Head of caudate nucleus (tissue), 42 donors: ENCODE measurements at places on chromosomes 3 and 15.

DNA sequence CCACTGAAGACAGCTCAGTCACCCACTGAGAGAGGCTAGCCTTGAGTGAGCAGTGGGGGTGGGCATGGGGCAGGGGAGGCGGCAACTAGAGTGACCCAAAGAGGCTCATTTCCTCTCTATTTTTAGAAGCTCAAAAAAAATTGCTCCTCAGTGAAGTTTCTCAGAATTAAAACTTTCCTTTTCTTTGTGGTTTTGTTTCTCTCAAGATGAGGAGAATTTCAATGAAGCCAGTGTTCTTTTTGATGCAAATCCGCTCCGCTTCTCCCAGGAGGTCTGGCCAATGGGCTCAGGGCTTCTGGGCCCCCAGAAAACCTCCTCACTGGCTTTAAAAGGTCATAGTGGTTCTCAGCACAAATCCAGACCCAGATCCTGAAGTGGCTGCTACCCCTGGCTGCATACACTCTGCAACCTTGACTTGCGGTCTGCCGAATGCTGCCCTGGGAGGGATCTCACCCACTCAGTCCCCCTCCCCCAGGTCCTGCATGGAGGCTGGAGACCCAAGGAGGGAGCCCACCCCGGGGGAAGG lies at the start of gene ACSBG1:
ACSBG1 (minus strand) TSS at position 51 of the 526 bp plus-strand sequence. CDS start 64 bp downstream, outside the sequence.
- DNase-seq: no peak

DNA sequence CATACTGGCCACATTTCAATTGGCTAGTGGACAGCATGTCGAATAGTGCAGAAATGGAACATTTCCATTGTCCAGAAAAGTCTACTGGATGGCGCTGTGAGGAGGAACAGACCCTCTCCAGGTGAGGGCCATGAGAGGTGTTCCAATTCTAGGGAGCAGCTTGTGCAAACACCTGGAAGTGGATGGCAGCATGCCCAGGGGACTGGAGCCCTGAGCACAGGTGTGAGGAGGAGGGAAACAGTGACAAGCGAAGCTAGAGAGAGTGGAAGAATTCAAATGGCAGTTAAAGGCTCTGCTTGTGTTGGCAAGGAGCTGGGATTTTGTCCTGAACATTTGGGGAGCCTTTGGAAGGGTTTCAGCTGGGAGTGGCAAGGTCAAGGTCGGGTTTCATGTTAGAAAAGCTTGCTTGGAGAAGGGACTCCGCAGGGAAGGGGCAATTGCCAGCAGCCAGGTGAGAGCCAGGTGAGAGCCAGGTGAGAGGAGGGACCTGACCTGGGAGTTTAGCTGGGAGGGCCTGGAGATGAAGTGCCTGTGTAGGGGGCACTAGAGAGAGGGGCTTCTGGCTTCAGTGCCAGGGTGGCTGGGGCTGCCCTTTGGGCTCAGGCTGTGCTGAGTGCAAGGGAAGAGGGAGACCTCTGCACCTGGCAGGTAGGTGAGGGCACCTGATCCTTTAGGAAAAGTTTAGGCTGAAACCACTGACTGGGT lies 93.8 kb downstream of the LINGO1 start:
- DNase-seq: no peak

DNA sequence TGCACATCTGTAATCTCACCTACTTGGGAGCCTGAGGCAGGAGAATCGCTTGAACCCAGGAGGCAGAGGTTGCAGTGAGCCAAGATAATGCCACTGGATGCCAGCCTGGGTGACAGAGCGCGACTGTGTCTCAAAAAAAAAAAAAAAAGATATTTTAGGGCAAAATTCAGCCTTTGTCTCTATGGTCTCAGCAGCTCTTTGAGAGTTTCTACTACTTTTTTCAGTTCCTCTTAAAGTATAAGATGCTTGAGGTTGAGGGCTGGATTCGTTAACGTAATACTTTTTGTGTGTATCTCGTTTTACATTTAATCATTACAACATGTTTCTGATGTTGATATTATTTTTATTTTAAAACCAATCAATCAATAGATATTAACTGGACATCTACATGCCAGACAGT lies 381.2 kb upstream of the TBL1XR1 start:
- no peak for DNase-seq

DNA sequence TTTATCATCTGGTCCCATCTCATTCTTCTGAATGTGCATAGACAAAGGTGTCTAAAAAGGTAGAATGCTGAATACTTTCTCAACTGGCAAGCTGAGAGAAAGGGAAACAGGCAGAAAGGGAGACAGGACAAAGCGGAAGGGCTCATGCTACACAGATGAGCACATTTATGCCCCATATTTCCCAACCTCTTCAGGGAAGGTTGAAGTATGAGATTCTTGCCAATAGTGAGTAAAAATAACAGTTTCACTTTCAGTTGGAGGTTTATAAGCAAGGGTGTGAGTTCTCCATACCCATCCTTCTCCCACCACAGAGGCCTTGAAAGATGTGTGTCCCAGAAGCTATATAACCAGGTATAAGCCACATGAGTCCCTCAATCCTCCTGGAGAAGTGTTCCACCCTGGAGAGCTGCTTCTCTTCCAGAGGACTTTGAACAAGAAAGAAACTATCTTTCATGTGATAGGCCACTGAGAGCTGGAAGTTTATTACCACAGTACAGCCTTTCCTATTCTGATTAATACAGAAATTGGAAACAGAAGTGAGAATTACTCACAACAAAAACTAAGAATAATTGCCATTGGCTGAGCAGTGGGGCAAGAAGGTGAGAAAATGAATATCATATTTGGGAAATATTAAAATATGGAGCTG lies 709.4 kb upstream of the NR2F2 start:
- DNase-seq: no peak

GRCh38 chr3:195240939-195241338 lies 30.0 kb downstream of the XXYLT1 start:
- DNase-seq: peak; percentile 14

DNA sequence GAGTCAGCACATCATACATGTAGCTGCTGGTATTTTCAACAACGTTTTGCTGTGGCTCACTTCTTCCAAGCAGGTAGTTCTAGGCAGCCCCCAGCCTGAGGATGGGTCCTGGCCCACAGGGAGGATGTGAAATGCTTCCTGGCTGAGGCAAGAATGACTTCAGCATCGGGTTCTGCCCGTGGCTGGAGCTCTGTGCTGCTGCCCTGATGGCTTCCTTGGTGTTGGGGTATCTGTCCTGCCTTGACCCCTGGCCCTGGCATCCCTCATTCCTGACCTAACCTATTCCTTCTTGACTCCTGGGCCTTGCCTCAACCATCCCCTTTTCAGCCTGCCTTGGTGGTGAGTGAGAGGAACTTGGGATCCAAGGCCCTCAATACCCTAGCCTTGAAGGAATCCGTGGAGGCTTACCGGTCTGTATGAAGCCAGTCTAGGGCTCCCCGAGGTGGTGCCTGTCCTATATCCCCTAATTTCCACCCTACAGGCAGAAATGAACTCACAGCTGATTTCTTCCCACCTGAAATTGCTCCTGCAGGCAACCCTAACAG lies 300.6 kb downstream of the TLE3 start:
- DNase-seq: no peak

- DNase-seq: no peak
These were observed 288.8 kb downstream of the ROBO2 start for GRCh38 chr3:77328690-77329089.

DNA sequence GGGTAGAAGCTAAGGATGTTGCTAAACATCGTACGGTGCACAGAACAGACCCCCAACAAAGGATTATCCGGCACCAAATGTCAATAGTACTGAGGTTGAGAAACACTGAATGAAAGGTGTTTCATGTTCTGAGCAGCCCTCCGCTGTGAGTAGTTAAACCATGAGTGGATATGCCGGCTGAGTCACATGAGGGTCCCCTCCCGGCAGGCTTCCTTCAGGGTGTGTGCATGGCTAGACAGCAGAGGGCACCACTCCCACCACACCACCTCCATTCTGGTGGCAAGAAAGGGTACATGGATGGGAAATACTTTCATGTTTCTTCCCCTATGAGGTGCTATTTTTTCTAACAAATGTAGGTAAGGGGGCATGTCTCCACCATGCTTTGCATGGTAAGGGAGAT lies 128.3 kb upstream of the SEMA6D start:
- DNase-seq: no peak

GRCh38 chr3:29949940-29950616 lies 656.3 kb upstream of the TGFBR2 start:
- no peak for DNase-seq

- no peak for DNase-seq
These were observed 82.9 kb downstream of the CHDH start for GRCh38 chr3:53763353-53763752.

DNA sequence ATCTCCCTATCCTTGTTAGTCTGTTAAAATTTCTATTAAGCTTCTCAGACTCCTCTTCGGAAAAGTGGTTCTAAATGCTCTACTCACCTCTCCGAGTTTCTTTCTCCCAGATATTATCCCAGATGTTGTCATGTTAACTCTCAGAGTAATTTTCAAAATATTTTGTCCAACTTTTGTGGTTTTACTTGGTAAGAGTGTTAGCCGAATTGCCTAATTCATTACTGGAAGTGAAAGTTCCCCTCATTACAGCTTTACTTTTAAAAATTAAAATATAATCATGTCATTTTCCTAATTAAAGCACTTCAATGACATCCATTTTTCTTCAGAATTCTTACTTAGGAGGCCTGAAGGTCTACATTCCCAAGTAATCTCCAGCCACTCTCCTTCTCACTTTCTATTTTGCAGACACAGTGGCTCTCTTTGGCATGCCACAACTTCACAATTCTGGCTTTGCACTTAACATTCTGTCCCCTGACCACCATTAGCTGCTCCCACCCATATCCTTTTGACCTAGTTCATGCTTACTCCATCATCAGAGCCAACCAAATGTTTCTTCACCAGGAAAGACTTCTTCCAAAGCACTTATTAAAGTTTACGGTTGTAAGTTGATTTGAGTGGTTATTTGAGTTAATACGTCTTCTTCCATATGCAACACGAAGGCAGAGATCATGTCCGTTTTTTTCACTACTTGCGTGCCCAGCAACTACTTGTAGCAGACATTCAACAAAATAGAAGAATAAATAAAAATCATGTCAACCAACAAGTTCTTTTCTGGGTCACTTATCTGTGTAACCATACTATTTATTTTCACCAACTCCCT lies 10.2 kb upstream of the TIPARP start:
- no peak for DNase-seq

GRCh38 chr3:88150806-88151205 lies 1.0 kb downstream of the C3orf38 start:
- DNase-seq: no peak

GRCh38 chr3:73540969-73541740 lies 83.6 kb downstream of the PDZRN3 start:
- no peak for DNase-seq

DNA sequence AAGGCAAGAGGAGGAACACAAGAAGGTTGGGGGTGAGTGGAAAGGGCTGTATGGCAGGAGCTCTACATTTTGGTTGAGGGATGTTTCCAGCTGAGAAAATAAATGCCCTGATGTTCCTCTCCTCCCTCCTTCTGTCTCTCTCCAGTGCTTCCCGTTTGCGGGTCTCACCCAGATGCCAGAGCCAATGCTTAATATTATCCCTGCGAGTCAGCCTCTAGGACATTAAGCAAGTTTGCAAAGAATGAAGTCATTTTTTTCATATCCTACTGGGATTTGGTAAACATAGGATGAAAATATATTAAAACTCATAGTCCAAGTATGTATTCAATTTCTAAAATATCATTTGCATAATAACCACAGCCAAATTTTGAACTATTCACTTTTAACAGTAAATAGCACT lies 295.9 kb downstream of the CADM2 start:
- no peak for DNase-seq

GRCh38 chr3:160112481-160112880 lies 112.7 kb upstream of the C3orf80 start:
- no peak for DNase-seq

DNA sequence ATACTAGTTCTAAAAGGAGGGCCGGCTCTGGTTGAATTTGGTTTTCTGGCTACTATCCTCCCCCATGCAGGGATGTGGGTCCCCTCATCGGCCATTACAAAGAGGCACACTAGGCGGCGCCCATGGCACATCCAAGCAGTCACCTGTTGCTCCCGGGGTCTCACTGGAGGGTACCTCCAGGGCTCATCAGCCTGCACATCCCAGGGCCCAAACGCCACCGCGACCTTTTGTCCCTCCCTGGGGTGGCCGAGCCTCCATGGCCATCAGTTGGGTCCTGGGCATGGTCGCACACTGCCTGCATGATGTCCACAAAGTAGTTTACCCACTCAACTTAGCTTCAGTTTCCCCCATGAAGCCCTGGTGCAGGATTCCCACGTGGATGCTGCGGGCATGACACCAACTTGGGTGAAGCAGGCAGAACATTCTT lies 28.3 kb downstream of the IDH3A start:
- peak; percentile 74 for DNase-seq

DNA sequence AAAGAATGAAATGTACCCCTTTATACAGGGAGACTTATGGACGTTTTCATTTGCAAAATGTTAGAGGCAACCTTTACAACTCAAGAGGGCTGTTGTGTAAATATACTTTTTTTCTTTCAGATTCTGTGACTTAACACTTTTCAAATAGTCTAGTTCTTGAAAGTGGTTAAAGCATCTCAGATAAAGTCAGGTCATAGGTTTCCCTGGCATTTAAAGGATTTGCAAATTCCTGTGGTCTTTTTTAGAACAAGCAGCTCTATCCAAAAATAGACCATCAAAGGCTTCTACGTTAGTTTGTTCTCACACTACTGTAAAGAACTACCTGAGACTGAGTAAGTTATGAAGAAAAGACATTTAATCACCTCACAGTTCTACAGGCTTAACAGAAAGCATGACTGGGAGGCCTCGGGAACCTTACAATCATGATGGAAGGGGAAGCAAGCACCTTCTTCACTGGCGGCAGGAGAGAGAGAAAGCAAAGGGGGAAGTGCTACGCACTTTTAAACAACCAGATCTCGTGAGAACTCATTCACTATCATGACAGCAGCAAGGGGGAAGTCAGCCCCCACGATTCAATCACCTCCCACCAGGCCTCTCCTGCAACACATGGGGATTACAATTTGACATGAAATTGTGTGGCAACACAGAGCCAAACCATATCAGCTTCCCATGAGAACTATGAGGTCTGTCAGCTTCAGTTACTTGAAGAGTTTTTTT lies 23.3 kb upstream of the GABRR3 start:
- no peak for DNase-seq

GRCh38 chr3:13332158-13332557 lies 88.0 kb downstream of the NUP210 start:
- peak; percentile 42 for DNase-seq

- no peak for DNase-seq
These were observed 223.3 kb downstream of the FOXP1 start for GRCh38 chr3:71360180-71360579.

GRCh38 chr15:41921167-41921566 lies 27.3 kb upstream of the SPTBN5 start:
- DNase-seq: no peak

- no peak for DNase-seq
These were observed 111.2 kb downstream of the SLC9A9 start for GRCh38 chr3:143737065-143737464.

GRCh38 chr3:175329373-175329772 lies 470.2 kb downstream of the NAALADL2 start:
- no peak for DNase-seq

GRCh38 chr15:44798826-44799225 lies 62.5 kb downstream of the TRIM69 start:
- DNase-seq: no peak

GRCh38 chr3:152230370-152230769 lies 38.4 kb upstream of the MBNL1 start:
- DNase-seq: no peak
